HEK293T (cell line): ENCODE measurements at places on chromosomes 3 and 15.

GRCh38 chr15:63610209-63610841, 13.1 kb downstream of the FBXL22 start:
- peak; percentile 65 for DNase-seq

GRCh38 chr3:41682996-41683395, 278.9 kb downstream of the ULK4 start:
- no peak for DNase-seq

DNA sequence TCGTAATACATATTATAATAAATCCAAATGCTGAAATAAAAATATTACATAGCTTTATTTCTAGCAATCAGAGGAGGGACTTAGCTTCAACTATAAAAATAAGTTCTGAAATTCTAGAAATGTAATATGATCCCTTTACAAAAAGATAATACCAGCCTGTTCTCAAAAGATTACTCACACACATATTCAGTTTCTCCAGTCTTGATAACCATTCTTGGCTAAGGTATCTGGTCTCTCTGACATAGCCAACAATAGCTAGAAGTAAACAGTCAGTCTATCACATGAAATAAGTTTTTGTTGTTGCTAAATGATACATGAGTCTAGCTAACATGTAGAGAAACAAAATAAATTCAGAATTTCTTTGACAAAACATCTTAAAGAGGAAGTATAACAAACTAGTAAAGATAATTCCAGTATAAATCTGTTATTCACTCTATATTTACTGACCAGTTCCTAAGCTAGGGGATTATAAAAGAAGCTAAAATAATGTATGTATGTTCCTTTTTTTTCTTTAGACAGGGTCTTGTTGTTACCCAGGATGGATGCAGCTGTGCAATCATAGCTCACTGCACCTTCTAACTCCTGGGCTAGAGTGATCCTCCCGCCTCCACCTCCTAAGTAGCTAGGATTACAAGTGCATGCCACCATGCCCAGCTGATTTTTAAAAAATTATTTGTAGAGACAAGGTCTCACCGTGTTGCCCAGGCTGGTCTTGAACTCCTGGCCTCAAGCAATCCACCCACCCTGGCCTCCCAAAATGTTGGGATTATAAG, 170.6 kb downstream of the TBL1XR1 start:
- DNase-seq, result no peak

GRCh38 chr3:172467170-172467824, 19.0 kb upstream of the GHSR start:
- DNase-seq, result no peak

DNA sequence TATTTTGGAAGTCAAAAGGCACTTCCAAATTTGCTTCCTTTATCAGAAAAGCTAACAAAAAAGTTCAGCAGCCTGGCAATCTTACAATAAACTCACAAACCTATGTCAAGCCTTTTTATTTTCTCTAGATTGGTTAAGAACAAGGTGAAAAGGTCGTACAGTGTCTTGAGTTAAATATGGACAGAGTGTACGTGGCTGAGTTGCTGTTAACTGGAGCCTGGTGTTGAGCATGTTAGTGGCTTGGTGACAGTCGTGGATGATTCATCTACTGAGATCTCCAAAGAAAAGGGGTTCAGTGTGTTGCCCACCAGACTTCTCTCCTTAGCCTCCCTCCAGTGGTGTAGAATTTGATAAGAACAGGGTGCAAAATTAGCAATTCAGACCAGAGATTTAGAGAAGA, 89.7 kb downstream of the SSR3 start:
- DNase-seq, result no peak

DNA sequence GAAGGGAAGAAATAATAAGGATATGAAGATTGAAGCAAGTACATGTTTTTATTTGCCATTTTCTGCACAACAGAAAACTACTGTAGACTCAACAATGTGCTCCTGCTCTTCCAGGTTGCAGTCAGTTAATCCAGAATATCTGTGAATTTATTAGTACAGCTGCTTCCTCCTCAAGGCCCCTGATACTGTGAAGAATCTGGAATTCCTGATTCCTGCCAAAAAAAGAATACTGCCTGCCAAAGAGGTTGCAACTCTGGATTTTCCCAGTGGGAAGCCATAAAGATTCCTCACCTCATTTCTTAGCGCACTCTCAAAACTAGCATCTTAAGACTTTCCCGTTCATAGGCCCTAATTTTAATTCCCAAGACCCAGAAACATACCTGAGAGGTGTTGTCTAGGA, 33.6 kb upstream of the LRRC3B start:
- no peak for DNase-seq

DNA sequence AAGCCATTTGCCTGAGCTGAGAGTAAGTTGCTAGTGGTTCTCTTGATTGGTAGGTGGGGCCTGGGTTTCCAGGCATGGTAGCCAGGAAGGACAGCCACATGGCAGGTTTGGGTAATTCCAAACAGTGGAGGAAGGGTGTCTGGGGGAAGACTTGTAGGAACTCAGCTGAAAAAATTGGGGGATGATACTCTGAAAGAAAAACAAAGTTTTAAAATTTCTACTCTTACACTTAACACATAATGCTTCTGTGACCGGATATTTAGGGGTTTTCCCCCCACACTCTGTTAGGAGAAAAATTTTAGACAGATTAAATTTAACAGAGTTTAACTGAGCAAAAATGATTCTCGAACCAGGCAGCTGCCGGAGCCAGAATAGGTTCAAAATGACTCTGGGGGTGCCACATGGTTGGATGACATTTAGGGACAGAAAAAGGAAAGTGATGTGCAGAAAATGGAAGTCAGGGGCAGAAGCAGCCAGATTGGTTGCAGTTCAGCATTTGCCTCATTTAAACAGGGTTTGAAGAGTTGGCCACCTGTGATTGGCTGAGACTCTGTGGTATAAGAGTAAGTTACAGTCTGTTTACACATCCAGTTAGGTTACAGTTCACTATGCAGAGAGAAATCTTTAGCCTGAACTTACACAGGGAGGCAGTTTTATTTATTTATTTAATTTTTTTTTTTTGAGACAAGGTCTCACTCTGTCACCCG, 8.1 kb downstream of the B2M start:
- no peak for DNase-seq
